ENCODE measurements at places on chromosomes 5 and 9.

GRCh38 chr9:98911042-98911441 is 32.7 kb upstream of the COL15A1 start:
- no peak for DNase-seq

- peak; percentile 12 for DNase-seq
These were observed 99.8 kb downstream of the NNT start for GRCh38 chr5:43702815-43703214.

GRCh38 chr9:33408087-33408486 is 5.7 kb upstream of the AQP7 start:
- no peak for DNase-seq

- no peak for DNase-seq
These were observed 154.8 kb downstream of the SLIT3 start for GRCh38 chr5:169146158-169146557.

DNA sequence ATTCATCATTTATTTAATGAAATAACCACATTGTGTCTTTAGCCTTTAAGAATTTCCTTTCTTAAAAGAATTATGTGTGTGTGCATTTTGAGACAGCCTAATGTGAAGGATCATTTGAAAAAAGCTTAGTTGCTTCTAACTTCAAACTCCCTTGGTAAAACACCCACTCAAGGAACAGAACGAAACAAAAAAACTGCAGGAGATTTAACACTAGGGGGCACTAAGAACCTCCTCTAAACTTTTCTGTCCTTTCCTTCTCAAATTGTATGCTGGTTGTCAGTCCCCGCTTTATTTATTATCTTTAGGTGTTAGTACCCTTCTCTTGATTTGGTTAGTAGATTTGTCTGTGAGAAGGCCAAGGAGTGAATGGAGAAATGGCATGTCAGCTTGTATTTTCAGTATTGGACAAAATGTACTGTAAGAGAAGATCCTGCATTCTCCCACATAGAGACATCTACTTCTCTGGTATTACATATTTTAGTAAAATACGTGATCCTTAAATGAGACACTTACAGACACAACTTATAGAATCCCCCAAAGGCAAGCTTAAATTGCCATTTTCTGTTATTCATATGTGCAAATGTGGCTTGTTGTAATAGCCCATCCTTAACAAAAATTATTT is 229.7 kb downstream of the MRPS30 start:
- peak; percentile 26 for DNase-seq

GRCh38 chr9:37290940-37291485 is 131.5 kb upstream of the GRHPR start:
- DNase-seq = no peak

DNA sequence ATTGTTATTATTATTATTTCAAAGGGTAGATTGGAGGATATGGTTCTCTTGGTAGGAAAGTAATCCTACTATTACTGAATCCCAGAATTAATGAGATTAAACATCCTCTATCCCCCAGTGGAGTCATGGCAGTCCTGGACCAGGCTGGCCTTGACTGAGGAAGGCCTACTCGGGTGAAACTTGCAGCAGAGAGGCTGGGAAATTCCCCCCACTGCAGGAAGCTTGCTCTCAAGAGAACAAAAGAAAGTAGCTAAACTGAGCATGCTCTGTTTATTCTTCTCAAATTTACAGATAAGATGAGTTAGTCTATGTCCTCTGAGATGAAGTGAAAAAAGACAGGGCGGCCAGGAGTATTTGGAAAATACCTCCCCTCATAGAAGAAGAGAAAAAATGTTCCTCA is 233.9 kb upstream of the RPS23 start:
- DNase-seq = no peak

DNA sequence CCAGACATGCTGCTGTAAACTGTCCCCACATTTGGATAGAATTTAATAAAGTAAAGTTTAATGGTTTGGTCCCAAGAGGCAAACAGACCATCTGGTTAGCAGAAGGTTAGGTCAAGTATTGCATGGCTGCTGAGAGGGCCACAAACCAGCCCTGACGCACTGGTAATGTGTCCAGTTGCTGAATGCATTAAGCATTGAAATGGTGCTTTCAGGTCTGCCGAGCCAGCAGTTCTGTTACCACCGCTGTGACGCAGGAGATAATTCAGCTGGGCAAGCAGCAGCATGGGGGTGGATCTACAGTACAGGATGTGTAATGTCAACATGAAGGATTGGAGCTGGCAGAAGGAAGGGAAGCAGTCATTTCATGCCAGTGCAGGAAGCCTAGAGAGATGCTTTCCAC is 16.0 kb downstream of the ZNF462 start:
- DNase-seq = peak; percentile 27

GRCh38 chr5:72233835-72234234 is 86.2 kb downstream of the MRPS27 start:
- no peak for DNase-seq

DNA sequence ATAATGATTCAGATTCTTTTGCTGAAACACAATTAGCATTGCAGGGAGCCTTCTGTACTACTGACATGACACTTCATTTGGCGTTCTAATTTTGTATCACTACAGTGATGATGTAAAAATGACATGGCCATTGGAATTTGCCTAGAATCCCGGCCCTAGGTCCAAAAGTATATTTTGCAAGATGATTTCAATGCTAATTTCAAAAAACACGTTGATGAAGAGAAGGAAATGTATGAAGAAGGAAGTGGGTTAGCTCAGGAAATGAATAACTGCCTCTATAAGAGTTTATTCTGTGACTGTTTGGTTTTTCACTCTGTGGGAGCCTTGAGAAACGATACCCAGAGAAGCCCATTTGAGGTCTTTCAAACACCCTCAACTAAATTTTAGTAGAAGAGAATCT is 59.3 kb downstream of the OSTF1 start:
- no peak for DNase-seq

DNA sequence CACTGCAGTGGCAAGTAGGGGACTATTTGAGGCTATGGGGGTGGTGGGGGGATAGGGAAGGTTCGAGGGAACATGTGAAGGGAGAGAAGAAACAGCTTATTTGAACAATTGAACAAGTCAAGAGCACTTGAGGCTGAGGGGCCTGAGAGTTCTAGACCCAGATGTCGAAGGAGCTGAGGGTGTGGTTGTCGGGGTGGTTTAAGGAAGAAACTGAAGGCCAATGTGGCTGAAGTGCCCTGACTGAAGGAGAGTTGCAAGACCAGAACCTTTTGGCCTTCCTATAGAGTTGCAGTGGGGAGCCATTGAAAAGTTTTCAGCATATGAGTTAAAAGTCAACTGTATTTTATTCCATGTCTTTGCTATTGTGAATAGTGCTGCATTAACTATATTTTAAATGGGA is 19.1 kb downstream of the FOCAD start:
- no peak for DNase-seq

DNA sequence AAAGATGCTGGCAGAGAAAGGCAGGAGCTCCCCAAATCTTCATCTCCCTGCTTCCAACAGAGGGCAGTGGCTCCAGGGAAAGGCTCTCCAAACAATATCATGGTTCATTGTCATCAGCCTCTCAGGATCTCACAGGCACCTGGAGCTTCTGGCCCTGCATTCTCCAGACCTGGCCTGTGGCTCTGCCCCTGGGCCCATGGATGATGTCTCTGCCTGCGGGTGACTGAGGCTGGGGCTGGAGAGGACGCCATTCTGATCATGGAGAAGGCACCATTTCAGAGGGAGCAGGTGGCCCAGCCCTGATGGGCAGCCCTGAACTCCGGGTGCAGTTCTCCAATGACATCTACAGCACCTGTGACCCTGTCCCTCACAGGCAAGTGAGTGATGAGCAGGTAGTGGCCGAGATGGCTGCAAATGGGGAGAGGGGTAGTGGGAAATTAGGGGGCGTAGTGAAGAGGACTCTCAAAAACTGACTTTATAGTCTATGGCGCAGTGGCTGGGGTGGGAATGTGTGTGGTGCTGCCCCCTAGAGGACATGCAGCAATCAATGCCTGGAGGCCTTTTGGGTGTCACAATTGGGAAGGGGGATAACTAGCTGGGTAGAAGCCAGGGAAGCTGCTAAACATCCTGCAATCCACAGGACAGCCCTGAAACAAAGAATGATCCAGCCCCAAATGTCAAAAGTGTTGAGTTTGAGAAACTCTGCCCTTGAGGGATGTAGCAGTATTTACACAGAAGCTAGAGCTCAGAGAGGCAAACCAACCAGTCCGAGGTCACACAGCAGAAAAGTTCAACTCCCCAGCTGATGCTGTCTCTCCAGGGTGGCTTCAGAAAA is 3.2 kb downstream of the SH3PXD2B start:
- no peak for DNase-seq

DNA sequence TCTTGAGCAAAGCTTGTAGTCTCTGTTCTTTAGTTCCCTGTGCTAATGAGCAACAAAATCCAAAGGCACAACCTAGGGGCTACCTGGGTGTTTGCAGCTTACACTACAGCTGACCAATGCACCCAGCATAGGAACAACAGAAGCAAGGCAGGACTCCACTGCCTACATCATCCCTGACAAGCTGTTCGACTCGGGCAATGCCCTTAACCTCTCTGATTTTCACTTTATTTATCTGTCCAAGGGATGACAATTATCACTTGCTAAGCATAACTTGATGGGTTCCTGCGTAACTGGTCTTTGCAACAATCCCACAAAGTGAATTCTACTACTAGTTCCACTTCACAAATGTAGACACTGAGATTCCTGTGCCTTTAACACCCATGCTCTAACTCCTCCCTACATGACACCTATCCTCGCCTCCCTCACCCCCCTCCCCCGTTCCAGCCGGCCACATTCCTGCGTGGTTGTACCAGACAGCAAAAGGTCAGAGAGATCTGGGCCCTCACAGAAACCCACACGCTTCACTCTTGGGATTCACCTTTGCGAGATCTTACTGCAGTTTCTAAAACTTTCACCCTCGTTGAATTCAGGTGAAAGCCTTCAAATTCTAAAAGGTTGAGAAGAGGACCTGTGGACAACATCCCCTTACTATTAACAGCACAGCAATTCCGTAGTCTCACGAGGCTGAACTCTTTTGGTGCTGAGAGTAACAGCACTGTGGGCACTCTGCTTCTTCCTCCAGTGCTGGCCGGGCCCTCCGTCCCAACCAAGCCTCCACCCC is 995 bp downstream of the IPPK start:
- DNase-seq = no peak

DNA sequence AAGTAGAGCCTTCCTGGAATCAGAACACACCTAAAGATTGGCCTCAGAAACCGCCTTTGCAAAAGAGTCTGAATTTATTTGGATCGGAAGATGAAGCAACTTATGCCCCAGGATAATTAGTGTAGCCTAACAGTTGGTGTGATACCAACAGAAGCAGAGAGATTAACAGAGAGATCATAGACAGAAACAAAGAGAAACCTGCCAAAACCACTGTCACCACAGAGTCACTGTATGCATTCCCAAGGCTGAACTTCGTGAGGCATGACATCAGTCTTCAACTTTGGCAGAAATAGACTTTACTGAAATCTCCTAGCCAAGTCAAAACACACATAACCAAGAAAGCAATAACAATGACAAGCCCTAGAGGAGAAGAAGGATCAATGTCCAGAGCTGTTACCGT is 361.8 kb downstream of the ELAVL2 start:
- DNase-seq = no peak

DNA sequence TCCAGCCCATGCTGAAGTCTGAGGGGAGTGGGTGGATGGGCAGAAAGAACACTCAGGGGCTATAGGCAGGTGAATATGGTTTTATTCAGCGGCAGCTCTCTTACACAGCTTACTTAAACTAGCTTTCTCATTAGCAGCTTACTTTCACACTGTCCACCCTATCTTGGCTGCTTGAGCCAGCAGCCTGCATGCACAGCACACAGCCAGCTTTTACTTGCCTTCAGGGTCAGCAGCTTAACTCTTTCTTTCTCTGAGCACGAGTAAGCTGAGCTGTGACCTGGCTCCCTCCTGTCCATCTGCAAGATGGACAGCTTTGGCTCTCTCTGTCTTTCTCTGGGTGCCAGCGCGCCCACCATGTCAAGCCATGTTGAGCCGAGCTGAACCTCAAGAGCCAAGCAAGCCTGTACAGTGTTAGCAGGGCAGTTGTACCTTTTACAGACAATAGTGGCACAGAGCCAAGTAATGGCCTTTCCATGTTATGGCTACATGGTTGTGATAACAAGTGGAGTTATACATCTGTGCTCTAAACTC is 1054.9 kb downstream of the PTPRD start:
- DNase-seq = no peak

DNA sequence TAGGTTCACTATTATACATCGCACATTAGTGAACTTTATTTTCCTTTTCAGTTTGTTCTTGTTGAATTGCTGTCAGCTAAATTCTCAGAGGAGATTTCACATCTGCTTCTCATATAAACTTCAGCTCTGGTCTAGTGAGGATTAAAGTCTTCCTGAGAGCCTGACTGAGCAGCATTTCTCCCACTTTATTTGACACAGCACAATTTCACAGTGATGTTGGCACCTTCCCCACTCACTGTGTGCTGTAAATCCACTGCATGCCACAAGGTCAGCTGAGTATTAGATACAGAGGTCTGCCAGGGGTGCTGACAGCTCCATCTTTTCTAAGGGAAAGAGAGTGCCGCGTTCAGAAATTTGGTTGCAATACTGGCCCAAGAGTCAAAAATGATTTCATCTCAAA is 567.4 kb downstream of the PRR16 start:
- no peak for DNase-seq

DNA sequence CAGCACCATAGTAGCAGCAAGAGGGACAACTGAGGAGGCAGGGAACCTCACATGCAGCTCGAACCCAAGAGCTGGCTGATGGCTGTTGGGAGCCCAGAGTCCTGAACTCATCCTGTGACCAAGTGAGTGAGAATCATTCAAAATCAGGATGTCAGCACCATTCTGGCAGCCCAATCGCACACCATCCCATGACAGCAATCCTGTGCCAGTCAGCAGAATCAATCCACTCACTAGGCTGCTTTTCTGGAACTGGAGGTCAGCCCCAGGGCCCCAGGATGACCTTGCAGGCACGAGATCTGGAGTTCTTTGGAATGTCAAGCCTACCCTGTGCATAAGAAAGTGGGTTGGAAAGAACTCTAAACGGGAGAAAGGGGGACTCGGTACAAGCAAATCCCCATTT is 67.8 kb upstream of the TAF11L2 start:
- no peak for DNase-seq

DNA sequence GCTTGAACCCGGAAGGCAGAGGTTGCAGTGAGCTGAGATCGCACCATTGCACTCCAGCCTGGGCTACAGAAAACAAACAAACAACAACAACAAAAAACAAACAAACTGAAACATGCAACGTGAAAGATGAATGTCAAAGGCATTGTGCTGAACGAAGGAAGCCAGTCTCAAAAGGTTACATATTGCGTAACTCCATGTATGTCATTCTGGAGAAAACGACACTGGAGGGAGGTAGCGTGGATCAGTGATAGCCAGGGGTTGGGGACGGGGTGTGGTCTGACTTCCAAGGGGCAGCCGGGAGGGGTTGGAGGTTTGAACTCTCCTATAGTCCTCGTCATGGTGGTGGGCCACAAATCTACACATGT is 12.1 kb upstream of the WDR5 start:
- no peak for DNase-seq

- DNase-seq = no peak
These were observed 1992.3 kb downstream of the MAT2B start for GRCh38 chr5:165497707-165498106.

- no peak for DNase-seq
These were observed 611.2 kb downstream of the KIF4B start for GRCh38 chr5:155624597-155625241.

- DNase-seq = no peak
These were observed 388.3 kb upstream of the CHD1 start for GRCh38 chr5:99317136-99317535.

- DNase-seq = no peak
These were observed 24.4 kb downstream of the SKIC3 start for GRCh38 chr5:95530416-95530815.

GRCh38 chr9:35490155-35490909 is 421 bp downstream of the RUSC2 start:
- peak; percentile 23 for DNase-seq

- DNase-seq = no peak
These were observed 209.9 kb downstream of the AOPEP start for GRCh38 chr9:94936419-94936818.
